ENCODE measurements at places on chromosomes 2 and 18. TPM values are rescaled to one million over a fixed set of nuclear protein-coding genes. Genes with fewer than 3 reads are reported as not detected.

Gene OR6B2
- total RNA-seq = not detected

Gene DNAH7
- 1.2 TPM for total RNA-seq

Gene MAPK4
- total RNA-seq = not detected

GRCh38 chr2:263022-263738, 652 bp downstream of the SH3YL1 start:
- DNase-seq = no peak
- no peaks in the 10 kb centered on the region for H3K36me3 ChIP-seq
- H3K4me1 ChIP-seq = peaks cover 11% of the 10 kb centered on the region
- no peak overlapping the region for H3K27ac ChIP-seq

DNA sequence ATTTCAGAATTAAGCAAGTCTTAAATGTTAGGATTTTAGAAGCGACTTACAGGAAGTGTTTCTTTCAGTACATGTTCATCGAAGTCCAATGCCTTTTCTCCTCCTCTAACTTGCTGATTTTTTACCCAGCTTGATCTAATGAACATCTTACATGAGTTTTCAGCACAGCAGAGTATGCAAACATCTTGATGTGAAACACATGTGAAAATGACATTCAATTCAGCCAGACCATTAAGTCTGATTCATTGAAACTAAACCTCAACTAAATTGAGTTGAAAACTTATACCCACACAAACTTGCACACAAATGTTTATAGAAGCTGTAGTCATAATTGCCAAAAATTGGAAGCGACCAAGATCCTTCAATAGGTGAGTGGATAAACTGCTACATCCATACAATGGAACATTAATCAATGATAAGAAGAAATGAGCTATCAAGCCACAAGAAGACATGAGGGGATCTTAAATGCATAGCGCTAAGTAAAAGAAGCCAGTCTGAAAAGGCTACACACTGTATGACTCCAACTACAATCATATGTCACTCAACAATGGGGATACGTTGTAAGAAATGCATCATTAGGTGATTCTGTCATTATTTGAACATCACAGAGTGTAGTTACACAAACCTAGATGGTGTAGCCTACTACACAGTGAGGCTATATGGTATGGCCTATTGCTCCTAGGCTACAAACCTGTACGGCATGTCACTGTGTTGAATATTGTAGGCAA, 18.5 kb downstream of the PSTPIP2 start:
- H3K4me3 ChIP-seq = no peak overlapping the region
- no peaks in the 10 kb centered on the region for H3K36me3 ChIP-seq
- no peaks in the 10 kb centered on the region for H3K27me3 ChIP-seq
- peaks cover 6% of the 10 kb centered on the region for H3K4me1 ChIP-seq
